ENCODE measurements at places on chromosomes 4 and X.
A peak's percentile ranks its signal among the peaks of the same experiment; 100 is the strongest.

DNA sequence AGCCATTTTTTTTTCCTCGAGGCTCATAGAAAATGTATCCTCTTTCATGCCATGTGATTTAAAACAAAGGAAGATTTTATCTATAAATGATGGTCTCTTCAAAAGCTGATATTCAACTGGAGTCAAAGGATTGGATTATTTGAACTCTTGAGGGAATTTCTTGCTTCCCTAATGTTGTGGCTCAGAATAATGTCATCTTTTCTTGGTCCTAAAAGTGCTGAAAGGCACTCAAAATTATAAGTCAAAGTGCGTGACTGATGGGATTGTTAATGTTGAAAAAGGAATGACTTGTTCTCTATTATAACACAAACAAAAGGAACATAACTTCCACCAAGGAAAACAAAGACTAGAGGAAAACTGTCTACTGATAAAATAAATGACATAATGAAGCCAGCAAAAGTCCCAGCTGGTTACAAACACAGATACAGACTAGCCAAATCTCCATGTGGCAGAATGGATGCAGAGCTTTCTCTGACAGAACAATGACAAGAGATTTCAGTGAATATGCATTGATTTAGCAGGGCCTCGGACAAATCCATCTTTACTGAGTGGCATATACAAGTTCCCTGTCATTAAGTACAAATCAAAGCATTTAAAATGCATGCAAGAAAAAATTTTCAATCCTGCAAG, 552.6 kb downstream of the GBA3 start:
- no peak for DNase-seq

GRCh38 chr4:121192480-121192879, 28.4 kb upstream of the TNIP3 start:
- peak; percentile 38 for DNase-seq

DNA sequence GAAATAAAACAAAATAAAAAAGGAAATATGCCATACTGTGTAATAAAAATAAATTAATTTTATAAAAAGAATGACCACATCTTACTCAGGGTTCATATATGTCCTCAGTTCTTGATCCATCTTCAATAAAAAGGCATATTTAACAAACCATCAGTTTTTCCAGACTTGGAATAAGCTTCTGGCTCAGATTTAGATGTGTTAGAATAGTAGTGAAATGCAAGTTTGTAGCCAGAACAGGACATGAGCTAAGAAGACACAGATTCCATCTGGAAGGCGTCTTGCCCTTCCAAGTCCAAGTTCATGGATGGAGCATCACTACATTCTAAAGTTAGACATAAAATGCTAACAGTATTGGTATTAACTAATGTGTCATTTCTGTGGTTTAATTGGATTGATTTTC, 10.3 kb upstream of the LSM6 start:
- DNase-seq, result no peak

DNA sequence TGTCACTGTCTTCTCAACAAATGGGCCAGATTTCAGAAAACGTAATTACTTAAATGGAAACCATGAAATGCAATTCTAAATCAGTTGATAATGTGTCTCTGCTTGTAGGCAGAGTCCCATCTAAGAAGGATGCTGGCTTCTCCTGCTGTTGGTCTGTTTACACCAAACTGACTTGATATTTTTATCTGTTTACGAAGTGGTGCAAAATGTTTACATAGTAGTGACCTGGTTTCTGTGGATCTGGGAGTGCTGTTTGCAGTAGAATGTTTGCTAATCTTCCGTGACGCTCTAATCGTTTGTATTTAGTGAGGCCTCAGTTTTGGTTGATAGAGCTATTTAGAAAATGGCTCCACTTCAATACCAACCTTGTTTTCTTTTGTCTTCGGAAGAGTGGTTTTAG, 213.5 kb downstream of the VEGFC start:
- no peak for DNase-seq

DNA sequence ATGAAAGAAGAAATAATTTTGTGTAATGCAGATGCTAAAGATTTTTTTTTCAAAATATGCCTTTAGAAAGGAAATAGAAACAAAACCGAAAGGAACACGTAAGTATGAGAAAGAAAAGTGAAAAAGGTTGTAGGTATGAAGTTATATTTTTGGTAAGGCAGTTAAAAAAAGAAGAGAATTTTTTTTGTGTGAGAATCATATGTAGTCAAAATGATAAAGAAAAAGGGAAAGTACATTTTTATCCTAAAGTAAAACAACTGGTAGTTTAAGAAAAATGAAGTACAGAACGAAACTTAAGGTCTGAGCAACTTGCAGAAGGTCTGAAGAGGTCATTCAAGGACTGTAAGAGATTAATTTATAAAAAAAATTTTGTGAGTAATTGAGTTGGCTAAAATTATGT, 164.0 kb upstream of the TRAM1L1 start:
- no peak for DNase-seq

DNA sequence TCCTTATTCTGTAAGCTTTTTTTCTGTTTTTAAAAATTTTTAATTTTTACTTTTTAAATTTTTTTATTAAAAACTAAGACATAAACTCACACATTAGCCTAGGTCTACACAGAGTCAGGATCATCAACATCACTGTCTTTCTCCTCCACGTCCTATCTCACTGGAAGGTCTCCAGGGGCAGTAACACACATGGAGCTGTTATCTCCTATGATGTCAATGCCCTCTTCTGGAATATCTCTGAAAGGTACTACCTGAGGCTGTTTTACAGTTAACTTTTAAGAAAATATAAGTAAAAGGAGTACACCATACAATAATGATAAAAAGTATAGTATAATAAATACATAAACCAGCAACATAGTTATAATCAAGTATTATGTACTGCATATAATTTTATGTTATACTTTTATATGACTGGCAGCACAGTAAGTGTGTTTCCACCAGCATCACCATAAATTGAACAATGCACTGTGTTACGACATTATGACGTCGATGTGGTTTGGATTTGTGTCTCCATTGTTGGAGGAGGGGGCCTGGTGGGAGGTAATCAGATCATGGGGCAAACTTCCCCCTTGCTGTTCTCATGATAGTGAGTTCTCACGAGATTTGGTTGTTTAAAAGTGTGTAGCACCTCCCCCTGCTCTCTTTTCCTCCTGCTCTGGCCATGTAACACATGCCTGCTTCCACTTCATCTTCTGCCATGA, 21.3 kb downstream of the IL15 start:
- no peak for DNase-seq

GRCh38 chrX:47234583-47234982, 1.8 kb downstream of the USP11 start:
- no peak for DNase-seq

DNA sequence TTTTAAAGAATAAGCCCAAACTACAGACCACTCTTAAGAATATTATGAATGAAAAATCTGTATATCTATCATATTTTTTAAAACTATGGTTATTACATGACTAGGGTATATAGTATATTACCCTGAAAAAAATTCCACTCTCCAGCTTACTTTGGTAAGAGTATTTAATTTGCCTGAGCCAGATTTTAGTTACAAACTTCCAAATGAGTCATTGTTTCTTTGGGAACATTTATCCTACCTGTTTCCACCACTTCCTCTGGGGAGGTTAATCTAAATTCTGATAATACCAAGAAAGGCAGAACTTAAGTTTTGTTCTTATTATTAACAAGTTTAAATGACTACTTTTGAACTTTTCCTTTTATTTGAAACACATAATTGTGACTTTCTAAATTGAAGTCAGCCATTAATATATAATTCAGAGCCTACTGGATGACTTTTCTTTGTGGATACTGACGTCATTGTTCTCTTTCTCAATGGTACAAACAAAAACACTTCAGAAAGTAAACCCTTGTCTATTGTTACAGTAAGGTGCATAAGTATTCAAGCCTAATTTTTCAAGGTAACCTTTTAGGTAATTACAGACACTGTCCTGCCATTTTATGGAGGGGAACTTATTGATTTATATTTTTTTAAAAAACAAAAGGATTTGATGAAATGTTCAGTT, 135.6 kb upstream of the TLL1 start:
- DNase-seq, result no peak

- peak; percentile 77 for DNase-seq
Measured at GRCh38 chrX:110125446-110126162, 122.7 kb downstream of the TMEM164 start.

- DNase-seq, result no peak
Measured at GRCh38 chr4:147334478-147334877, 146.4 kb upstream of the EDNRA start.

GRCh38 chrX:16033331-16033730, 90.0 kb upstream of the GRPR start:
- DNase-seq, result no peak

- DNase-seq, result no peak
Measured at GRCh38 chr4:51851937-51852290, 9.0 kb downstream of the DCUN1D4 start.

- DNase-seq, result no peak
Measured at GRCh38 chr4:126004941-126005340, 690.2 kb downstream of the FAT4 start.

GRCh38 chrX:291411-291901, 10.3 kb downstream of the PLCXD1 start:
- no peak for DNase-seq

DNA sequence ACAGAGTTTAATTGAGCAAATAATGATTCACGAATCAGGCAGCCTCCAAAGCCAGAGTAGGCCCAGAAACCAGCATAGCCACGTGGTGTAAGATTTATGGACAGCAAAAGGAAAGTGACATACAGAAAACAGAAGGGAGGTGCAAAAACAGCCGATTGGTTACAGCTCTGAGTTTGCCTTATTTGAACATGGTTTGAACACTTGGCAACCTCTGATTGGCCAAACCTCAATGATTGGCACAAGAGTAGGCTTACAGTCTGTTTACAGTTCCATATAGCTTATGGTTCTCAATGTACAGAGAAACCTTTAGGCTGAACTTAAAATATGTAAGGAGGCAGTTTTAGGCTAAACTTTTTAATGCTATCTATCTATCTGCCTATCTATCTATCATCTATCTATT, 394.8 kb downstream of the CFAP47 start:
- no peak for DNase-seq
